ENCODE measurements at places on chromosomes 7 and 10.

- DNase-seq = no peak
Measured at GRCh38 chr7:7720193-7720592, 1.8 kb upstream of the RPA3 start.

GRCh38 chr10:111439034-111439842, 362.4 kb downstream of the ADRA2A start:
- peak; percentile 4 for DNase-seq

DNA sequence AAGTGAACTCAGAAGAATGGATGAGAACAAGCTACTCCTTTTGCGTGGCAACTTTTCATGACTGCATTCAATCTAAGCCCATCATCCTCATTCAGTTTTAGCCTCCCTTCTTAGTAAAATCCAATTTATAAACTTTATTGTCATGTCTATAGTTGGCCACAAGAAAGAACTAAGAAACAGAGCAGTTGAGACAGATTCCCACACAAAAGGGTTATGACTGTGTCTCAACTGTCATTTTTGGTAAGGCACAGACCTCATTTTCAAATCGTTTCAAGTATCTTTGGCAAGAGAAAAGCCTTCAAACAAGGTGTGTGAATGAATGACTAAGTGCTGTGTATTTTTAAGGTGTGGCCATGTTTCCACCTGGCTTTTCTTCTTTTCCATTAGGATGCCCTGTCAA, 84.2 kb upstream of the CREB5 start:
- no peak for DNase-seq

DNA sequence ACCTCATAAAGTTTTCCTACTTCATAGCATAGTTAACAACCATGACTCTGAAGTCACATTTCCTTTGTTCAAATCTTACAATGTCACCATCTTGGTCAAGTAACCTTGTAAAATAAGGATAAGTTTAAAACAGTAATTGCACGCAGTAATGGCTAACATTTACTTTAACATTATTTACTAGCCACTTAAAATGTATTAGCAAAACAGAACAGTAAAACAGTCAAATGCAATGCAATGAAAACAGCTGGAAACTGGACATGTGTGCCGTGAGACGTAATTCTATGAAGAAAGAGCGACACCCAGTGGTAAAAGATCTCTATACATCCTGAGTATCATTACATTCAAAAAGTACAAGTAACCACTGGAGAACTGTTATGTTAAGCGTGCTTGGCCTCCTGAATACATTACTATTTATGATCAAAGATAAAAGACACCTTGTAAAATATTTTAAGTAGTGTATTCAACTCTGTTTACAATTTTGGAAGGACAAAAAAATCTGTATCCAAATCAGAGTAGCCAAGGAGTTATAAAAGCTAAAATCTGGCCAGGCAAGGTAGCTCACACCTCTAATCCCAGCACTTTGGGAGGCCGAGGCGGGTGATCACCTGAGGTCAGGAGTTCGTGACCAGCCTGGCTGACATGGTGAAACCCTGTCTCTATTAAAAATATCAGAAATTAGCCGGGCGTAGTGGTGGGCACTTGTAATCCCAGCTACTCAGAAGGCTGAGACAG, 27.2 kb downstream of the ATE1 start:
- DNase-seq = no peak

GRCh38 chr7:40283391-40283790, 148.6 kb downstream of the SUGCT start:
- no peak for DNase-seq

DNA sequence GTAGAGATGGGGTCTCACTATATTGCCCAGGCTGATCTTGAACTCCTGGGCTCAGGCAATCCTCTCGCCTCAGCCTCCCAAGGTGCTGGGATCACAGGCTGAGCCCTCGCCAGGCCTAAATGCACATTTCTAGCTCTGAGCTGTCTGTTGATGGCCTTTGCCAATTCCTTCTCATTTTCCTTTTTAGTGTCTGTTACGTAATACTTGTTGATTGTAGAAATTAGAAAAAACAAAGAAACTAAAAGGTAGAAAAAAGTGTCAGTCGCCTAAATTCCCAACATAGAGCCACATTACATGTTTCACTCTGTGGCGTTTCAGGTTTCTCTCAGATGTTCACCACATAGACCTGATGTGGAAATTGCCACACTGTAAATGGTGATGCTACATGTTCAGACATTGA, 44.0 kb upstream of the RASGEF1A start:
- DNase-seq = no peak

GRCh38 chr10:90289037-90289436, 568.8 kb downstream of the HTR7 start:
- DNase-seq = no peak

DNA sequence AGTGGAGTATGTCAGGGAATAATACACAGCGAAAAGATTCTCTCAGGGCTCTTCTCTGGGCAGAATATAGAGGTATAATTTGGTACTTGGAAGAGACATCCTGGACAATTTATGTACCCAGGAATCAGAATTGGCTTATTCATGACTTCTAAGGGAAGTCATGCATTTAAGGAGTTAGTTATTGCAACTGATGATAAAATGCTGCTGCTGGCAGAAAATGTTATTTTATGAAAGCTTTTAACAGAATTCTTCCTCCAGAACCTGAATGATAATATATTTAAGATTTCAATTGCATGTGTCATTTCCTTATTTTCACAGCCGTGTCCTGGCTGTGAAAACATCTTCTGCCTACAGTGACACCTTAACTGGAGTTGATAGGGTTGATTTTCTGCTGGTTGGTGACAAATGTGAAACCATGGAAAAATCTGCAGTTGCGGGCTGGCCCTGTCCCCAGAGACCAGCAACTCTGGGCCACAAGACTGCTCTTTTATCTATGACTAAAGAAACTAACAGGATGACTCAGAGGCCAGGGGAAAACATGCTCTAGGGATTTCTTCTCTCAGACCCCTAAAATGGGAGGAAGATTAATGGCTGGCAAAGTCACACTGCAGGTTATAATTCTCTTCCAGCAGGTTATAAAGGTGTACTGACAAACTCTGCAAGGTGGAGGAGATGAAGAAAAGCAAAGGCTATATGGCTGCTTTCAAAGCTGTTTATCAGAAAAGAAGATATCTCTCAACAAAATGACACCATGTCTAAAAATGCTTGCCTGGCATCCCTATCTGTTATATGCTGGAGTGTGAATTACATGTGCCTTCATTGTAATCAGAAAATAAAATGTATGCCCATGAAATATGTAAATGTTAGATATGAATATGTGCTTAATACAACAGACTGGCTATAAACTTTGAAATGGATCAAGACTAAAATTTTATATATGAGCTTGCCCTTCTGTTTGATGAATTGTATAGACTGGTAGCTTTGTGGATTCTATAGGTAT, 12.1 kb upstream of the TRUB1 start:
- DNase-seq = no peak

Data from caudate nucleus (tissue), 63 donors.